Astrocyte of the spinal cord (primary cell): ENCODE measurements at places on chromosomes 6 and 20.
A peak's percentile ranks its signal among the peaks of the same experiment; 100 is the strongest.

DNA sequence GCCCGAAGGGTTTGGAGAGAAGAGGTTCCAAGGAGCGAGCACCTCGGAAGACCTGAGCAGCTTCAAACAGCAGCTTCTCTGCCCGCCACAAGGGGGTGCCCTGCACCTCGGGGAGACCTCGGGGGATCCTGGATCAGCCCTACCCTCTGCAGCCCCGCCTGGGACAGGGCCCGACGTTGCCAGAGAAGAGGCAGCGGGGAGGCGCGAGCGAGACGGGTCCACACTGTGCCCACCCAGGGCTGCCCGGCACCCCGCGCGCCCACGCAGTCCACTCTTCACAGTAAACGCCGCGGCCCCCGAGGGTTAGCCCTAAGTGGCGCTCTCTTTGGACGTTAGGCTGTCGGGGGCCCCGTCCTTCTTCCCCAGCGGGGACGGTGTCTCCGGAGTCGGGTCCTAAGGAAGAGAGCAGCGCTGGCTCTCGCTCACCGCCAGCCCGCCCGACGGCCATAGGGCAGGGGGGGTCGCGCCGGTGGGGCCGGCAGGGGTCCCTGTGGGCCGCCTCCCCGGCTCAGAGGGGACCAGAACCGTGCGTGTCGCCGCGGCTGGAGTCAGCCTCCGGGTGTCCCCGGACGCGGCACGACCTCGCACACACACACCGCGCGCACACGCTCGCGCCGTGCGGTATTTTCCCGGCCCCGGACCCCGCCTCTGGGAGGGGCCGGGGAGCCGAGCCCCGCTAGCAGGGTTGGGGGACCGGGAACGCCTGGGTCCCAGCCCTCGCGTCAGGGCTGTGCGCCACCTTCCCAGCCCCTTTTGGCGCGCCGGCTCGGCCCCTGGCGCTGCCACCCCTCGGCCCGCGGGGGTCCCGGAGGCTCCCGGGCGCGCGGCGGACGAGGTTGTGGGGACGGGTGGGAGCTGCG lies 929 bp downstream of the CDH22 start:
- peak; percentile 14 for DNase-seq

DNA sequence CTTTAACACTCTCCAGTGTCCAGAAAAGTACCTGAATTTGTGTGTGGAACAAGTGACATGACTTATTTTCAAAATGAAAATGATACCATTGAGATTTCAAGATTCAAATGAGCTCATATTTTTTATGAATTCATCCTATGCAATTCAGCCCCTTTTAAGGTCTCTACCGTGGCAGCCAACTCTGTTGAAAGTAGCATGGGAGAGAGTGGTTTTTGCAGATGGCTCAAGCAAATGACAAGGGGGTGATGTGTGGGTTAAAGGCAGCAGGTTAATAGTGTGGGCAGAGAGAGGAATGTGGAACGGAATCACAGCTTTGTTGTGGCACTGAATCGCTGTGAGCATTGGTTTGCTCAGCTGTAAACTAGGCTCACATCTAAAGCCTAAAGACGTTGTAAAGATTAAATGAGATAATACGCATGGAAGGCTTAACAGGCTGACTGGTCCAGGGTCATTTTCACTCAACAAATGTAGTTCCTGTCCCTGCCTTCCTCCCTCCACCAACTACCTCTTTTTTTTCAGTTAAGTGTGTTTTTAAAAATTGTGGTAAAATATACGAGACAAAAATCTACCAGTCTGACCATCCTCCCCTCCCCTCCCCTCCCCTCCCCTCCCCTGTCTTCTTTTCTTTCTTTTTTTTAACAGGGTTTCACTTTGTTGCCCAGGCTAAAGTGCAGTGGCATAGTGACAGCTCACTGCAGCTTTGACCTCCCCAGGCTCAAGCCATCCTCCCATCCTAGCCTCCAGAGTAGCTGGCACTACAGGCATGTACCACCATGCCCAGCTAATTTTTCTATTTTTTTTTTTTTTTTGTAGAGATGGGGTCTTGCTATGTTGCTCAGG lies 114.7 kb upstream of the ZNF217 start:
- peak; percentile 91 for DNase-seq

GRCh38 chr6:26032340-26033084 lies 54.7 kb upstream of the HFE start:
- peak; percentile 67 for DNase-seq

DNA sequence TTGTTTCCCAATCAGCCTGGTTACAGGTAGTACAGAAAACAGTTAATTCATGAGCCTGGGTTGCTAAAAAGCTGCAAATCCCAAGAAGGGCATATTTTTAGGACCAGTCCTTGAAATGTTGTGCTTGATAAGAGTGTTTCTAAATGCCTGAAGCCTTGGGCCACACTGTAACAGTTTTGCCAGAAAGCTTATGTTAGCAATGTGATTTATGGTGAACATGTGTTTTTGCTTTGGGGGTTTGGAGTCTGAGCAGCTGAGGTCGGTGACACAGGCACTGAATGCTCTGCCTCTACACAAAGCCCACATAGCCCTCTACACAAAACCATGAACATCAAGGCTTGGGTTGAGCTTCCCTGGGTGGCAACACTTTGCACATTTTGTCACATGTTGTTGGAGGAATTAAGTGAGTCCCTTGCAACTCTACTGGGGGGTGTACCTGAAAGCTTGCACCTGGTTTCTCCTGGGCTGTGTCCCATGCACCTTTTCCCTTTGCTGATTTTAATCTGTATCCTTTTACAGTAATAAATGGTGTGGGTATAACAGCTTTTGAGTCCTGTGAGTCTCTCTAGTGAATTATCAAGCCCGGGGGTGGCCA lies 22.2 kb downstream of the AHI1 start:
- DNase-seq, result peak; percentile 35

DNA sequence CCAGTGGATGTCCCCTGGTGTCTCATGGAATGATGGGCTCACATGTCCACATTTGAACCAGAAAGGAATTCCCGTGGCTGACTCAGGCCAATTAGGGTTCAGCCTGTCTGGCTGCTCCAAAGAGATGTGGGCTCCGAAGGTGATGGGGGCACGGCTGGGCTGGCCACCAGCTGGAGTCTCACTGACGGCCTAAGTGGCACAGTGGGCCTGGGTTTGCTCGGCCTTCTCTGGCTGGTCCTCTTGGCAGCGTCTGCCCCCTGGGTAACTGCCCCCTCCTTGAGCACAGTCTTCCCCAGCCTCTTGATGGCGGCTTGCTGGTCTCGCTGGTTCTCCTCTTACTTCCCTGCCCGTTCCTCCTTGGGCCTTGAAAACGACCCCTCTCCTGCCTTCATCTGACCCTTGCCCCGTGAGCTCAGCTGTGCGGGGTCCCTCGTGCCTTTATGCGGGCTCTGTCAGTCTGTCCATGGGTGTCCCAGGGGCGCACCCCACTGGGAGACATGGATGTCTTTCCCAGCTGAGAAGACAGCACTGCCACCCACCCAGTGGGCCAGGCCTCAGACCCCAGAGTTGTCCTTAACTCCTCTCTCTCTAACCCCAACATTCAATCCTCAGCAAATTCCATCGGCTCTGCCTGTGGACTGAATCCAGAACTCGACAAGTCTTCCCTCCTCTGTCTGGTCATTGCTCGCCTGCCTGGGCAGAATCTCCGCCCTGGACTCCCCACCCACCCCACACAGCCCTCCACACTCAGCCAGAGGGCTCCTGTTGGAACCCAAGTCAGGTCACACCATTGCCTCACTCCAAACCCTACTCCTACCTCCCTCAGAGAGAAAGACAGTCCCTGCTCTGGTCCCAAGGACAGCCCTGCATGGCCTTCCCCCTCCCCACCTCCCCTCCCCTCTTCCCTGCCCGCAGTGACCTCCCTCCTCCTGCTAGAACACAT lies 78.7 kb downstream of the CEBPB start:
- no peak for DNase-seq

- DNase-seq, result no peak
These were observed 25.3 kb upstream of the ZBTB24 start for GRCh38 chr6:109508166-109508860.

DNA sequence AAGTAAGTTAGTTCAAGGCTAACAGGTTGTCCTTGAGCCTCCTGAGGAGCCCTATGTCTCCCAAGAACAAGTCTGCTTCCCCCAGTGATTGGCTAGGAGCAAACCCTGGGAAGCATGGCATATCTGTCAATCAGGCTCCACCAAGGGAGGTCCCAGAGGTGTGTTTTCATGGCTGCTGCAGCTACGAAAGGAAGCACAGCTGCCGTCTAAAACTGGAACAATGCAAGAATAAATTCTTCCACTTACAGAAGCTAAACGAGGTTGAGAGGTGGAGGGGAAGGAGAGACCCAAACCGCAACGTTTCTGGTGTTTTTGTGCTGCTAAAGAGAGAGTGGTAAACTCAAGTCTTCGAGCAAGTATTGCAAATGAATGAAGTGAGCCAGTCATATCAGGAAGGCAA lies 4.9 kb upstream of the PTGIS start:
- DNase-seq, result no peak

- DNase-seq, result no peak
These were observed 104.8 kb downstream of the PSMB1 start for GRCh38 chr6:170448317-170448716.
